ENCODE measurements at places on chromosomes 12 and 14.
A peak's percentile ranks its signal among the peaks of the same experiment; 100 is the strongest.

- DNase-seq = no peak
Measured at GRCh38 chr12:123270214-123271000, 1.2 kb downstream of the CDK2AP1 start.

DNA sequence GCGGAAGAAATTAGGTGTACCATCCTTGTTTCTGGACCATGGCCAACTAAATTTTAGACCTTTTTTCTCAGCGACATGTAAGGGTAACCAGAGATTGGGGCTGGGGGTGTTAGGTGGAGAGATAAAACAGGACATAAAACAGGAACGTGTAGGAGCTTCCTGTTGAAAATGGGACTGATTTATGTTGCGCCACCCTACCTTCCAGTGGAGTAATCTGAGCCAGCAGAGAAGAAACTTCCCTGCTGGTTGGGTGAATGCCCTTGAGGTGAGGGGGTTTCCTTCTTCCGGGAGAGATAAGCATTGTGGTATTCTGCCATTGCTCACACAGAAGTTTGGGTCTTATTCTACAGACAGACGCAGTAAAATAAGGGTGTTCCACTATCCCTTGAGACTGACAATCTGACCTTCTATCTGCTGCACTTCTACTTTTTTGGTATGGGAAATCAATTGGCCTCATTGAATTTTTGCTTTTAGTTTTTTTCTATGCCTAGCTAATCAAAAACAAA, 417.6 kb downstream of the PCNX1 start:
- DNase-seq = no peak

- DNase-seq = no peak
Measured at GRCh38 chr12:51951843-51952722, 584 bp downstream of the ACVR1B start.

- no peak for DNase-seq
Measured at GRCh38 chr14:89648924-89649323, 231.9 kb upstream of the FOXN3 start.

GRCh38 chr12:57939291-57939690, 2.1 kb upstream of the ATP23 start:
- no peak for DNase-seq

DNA sequence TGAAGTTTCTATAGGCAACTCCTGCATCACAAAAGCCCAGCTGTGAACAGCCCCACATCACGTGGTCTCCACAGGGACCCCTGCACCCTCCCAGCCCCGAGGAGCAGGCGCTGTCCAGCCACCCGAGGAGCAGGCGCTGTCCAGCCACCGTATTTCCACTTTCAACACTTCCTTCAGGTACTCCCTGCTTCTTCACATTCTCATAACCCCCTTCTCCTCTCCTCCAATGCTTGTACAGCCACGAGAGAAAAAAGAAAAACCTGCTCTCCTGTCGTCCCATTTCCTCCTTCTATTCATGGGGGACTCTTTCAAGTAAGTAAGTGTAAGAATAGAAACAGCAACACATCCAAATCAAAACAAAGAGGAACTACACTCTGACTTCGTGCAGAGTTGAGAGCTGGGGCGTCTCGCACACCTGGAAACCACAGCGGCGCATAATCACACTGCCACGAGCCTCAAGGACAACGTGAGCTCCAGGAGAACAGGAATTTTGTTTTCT, 11.9 kb downstream of the CDC42BPB start:
- DNase-seq = no peak

DNA sequence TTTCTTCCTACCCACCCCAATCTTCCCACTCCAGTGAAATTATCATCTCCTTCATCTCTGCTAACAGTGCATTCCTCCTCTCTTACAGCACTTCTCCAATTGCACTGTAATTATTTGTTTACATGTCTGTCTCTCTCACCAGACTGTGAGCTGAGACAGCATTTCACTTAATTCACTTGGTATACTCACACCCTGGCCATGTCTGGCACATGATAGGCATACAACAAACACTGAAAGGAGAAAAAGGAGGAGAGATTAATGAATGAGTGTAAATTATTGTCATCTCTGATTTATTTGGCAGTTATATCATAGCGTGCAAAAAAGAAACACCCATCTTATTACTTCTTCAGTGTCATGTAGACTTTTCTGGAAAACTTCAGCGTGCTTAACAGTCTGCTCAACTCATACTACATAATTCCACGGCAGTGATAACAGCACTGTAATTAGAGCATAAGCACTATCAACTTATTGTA, 452.3 kb downstream of the ADAMTS20 start:
- DNase-seq = peak; percentile 21

DNA sequence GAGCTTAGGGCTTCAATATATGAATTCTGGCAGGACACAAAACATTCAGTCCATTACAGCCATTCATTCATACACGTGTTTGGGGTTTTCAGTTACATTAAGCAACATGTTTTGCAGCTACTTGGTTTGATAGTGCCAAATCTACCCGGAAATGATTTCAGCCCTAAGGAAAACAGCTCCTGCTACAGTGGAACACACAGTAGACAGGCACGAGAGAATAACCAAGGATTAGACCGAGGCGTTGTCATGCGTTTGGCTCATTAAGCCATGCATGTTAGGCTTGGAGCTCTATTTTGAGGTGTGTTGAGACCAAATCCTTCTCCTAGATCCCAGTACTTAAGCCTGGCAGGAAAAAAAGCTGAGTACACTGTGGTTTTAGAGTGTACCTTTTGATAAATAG, 177.4 kb downstream of the PRKCH start:
- DNase-seq = no peak

Measured in NCI-H748 treated with DMSO at 0.1 percent for 48 hours (cell line).